ENCODE measurements at places on chromosomes 5 and 9. TPM values are rescaled to one million over a fixed set of nuclear protein-coding genes. Genes with fewer than 3 reads are reported as not detected.

GRCh38 chr9:876425-876824 is 34.9 kb downstream of the DMRT1 start:
- DNase-seq: no peak

DNA sequence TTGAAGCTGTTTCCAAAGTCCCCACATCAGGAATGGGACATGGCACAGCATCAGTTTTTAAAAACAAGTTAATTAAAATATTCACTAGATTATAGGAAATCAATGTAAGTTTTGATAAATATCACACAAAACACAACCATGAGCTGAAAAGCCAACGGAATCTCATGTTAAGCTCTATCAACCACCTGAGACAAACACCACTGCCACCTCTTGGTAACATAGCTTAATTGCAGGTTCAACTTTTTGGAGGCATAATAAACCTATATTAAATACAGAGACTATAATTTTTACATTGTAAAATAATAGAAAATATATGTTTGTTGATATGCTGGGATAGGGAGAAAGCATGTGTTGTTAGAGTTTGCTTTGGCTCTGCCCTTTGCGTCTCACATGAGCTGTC is 126.1 kb downstream of the SV2C start:
- no peak for DNase-seq

PRELID2 gene
- 8.7 TPM for polyA plus RNA-seq

DNA sequence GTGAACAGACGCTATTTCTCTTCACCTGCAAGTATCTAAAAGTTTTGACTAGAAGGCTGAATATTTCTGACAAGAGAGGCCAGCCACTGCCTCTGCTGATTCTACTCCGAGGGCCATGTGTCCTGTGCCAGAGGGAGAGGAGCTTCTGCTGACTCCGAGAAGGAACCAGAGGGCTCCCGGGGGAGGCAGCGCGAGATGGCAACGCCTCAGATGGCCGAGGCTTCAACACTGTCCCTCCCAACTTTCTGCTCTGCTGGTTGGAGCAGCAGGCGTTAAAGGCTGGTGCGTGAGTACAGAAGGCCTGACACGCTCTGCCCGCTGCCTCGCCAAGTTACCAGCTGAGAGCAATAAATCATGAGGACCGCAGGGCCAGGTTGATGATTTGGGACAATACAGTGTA is 178.8 kb downstream of the GAPVD1 start:
- DNase-seq: no peak

GRCh38 chr5:97425511-97425910 is 242.5 kb upstream of the RIOK2 start:
- DNase-seq: no peak

Data from right renal cortex interstitium (tissue), 3 donors.